Activated CD8-positive, alpha-beta memory T cell treated with anti-CD3 and anti-CD28 coated beads for 1 hour (primary cell): ENCODE measurements at places on chromosomes 3 and 15.

- no peak for DNase-seq
Observed at GRCh38 chr15:99731336-99732123, 1.7 kb downstream of the LYSMD4 start.

GRCh38 chr3:111541391-111541790, 606 bp upstream of the CD96 start:
- DNase-seq = no peak

GRCh38 chr3:184470551-184470950, 90.7 kb downstream of the CHRD start:
- DNase-seq = no peak

- no peak for DNase-seq
Observed at GRCh38 chr3:116950301-116951055, 240.9 kb downstream of the TUSC7 start.

- DNase-seq = no peak
Observed at GRCh38 chr3:134377896-134378295, 3.6 kb upstream of the AMOTL2 start.

- no peak for DNase-seq
Observed at GRCh38 chr3:32951410-32951811, at the start of gene CCR4. CCR4 (plus strand) TSS chr3:32951644; CDS start chr3:32953423, 1,779 bp downstream.
